ENCODE measurements at places on chromosomes 7 and 10. TPM values are rescaled to one million over a fixed set of nuclear protein-coding genes. Genes with fewer than 3 reads are reported as not detected.
A peak's percentile ranks its signal among the peaks of the same experiment; 100 is the strongest.

The LRRC18 gene
- 0.06 TPM for total RNA-seq

The CXCL12 gene
- 0.06 TPM for total RNA-seq

The NRG3 gene
- not detected for total RNA-seq

The ACHE gene
- 0.15 TPM for total RNA-seq

The ARHGAP19 gene
- 9.5 TPM for total RNA-seq

DNA sequence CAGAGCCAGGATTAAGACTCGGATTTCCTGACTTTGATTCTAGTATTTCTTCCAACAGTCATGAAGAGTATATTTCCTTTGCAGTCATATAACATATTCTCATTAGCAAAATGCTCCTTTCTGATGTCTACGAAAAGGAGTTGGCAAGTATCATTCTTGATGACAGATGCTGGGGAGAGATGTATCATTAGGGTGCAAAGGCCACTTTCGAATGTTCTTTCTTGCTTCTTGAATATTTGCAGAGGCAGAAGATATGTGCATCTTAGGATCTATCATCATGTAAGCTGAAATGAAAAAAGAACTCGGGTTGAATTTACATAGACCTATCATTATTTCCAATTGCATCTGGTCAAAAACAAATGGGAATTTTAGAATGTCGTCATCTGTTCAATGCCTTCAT, 294.4 kb downstream of the BAMBI start:
- no peak for DNase-seq

- no peak for DNase-seq
These were observed 313.1 kb downstream of the SKIDA1 start for GRCh38 chr10:21212348-21212747.

DNA sequence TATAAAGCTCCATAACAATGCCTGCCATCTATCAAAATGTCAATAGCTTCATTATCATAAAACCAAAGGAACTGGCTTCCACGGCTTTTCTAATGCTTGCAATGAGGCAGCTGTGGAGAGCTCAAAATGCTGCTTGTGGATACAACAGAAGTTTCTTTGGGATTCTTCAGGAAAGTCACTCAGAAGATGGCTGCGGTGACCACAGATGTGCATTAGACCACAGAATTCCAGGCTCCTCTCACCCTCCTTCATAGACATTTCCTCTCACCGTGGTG, 77.2 kb downstream of the CDCA7L start:
- DNase-seq, result no peak

DNA sequence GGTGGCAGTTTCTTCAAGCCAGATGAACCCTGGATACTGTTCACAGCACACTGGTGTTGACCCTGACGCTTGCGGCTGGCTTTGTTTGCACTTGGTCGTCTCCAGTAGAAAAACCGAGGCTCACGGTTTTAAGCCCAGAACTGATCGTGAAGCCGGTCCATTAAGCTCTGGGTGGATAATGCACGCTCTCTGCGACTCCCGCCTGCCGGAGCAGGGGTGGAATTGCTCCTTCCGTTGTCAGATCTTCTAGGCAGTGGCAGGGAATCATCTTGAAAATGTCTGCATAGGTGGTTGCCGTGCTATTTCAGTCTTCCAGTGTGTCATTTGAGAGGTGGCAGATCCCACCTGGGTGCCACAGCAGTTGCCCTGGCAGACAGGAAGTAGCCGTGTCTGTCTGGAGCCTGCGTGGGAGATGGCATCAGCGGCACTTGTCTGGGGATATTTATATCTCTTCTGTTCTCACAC, 35.9 kb upstream of the AP5Z1 start:
- DNase-seq, result peak; percentile 69

DNA sequence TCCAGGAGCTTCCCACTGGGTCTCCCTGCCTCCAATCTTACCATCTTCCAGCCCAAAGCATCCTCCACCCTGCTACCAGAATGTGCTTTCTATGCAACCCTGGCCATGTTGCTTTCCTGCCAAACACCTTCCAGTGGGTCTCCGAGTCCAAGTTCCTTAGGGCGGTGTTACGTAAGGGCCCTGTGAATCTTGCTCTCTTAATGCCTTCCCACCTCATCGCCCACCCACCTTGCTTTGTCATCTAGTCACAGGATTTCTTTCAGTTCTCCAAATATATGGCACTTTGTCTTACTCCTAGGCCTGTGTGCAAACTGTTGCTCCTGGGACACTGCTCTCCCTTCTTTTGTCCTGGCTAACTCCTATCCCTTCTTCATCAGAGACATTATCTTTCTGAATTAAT, 344.5 kb downstream of the RPS24 start:
- no peak for DNase-seq

DNA sequence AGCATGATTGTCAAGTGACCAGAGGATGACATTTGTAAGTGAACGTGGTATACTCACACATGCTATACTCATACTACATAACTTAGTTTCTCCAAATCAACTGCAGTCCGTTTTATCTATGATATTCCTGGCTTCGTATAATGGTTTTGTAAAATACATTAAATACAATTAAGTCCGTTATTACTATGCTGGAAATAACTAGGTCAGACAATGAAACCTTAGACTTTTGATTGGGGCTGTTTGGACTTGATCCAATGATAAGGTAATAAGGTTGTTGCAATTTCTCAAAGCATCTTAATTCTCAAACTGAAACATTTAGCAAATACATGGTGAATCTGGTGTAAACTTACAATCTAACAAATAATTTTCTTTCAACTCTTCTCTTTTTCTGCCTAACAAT, 117.0 kb downstream of the TWIST1 start:
- DNase-seq, result no peak

- DNase-seq, result no peak
These were observed 6.8 kb upstream of the PARD3 start for GRCh38 chr10:34821587-34822585.

GRCh38 chr10:33273295-33274002, 61.0 kb downstream of the NRP1 start:
- DNase-seq, result peak; percentile 96

DNA sequence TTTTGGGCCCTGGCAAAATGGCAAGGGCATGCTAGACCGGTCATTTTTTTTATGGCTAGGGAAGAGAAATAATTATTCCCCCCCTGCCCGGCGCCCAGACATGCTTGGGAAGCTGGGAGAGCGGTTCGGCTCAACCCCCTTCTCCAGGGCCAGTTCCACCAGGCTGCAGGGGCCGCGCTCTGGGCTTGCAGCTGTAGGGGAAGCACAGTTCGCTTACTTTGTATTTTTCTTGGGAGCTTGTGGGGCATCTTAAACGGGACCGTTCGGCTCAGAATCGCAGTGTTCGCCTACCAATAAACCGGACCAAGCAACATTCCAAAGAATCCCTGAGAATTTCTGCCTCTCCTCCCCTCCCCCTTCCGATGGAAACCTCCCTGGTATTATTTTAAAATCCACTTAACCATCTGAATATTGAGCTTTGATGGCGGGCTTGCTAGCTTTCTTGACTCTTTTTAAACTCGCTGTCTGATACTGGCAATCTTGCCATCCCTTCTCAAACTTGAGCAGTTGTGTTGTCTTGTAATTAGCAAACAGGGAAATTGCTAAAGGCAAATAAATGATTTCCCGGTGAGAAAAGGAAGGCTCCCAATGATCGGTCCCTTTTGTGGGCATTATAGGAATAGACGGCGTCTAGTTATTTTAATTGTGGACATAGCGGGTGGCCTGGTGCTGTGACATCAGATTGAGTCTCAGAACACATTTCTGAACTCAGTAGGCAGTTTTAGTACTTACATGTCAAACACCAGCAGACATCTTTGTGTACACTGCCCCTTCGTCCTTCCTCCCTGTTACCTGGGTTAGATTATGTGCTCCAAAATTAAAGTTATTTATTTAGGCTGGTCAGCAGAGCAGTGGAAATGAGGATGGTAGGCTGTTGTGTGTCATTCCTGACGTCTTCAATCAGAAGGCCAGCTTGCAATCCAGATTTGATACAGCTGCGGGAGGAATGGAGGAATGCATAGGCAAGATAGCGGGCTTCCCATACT, 3.4 kb downstream of the TCF7L2 start:
- DNase-seq, result no peak

- DNase-seq, result no peak
These were observed 21.0 kb upstream of the RALA start for GRCh38 chr7:39602351-39602750.

GRCh38 chr10:129849853-129850252, 114.2 kb downstream of the EBF3 start:
- DNase-seq, result no peak

DNA sequence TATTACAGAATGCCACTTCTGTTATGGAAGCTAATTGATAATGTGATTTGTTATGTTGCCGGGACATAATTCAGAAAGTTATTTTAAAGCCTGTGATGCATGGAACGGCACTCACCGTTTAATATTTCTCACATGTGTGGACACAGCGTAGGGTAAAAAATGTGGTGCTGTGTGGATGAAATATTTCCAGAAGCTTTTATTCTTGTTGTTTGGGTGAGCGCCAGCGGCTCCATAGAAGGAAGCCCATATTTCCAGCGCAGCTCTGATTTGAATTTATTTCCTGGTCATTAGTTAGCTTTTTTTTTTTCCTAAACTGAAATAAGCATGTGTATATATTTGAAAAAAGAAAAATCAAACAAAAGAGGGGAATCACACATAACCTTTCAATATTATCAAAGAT, 20.2 kb upstream of the NKX6-2 start:
- DNase-seq, result no peak

DNA sequence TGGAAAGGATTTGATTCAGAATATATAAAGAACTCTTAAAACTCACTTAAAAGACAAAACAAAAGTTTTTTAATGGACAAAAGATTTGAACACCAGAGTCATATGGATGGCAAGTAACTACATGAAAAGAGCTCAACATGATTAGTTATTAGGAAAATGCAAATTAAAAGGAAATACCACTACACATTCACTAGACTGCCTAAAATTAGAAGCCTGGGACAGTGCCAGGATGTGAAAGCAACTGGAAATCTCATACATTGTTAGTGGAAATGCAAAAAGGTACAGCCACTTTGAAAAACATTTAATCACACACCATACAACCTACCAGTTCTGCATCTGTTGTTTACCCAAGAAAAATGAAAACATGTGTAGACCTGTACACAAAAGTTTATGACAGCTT, 48.8 kb downstream of the RALA start:
- no peak for DNase-seq

DNA sequence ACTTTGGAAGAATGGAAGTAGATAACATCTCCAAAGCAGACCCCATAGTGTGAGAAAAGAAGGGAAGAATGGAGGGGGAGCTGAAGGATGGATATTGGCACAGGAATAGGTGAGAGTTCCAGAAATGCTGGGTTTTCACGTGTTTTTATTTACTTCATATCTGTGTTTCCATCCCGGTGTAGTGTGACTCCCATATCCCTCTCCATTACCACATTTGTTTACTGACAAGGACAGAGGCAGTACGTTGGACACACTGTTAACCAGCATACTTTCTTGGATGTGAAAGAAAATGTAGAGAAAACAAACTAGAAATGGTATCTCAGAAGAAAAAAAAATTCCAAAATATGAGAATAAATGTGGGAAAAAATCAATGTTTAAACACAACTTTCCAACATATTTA, 124.4 kb upstream of the PFKP start:
- DNase-seq, result no peak

GRCh38 chr10:101507828-101508227, 80.2 kb downstream of the POLL start:
- no peak for DNase-seq

- DNase-seq, result peak; percentile 95
These were observed 164.6 kb upstream of the CDCA7L start for GRCh38 chr7:22110227-22110839.

- DNase-seq, result no peak
These were observed 200.1 kb downstream of the DIP2C start for GRCh38 chr10:489330-489729.

DNA sequence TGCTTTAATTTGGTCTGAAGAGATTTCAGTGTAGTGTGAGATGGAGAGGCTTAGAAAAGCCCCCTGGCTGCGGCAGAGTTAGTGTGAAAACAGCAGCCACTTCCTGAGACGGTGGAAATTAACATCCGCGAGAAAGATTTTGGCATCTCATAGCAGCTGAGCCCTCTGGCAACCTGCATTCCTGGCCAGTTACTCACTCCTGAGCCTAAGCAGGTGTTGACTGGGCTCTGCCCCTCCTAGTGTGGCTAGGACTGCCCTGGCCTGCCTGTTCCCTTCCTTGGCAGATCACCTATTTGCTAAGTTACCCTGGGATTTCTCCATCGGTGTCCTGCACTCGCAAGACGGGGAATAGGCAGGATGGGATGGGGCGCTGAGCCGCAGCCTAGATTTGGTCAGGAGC, 57.6 kb upstream of the LMTK2 start:
- peak; percentile 31 for DNase-seq

- peak; percentile 99 for DNase-seq
These were observed 19.0 kb upstream of the COL1A2 start for GRCh38 chr7:94375691-94376090.

GRCh38 chr7:57403601-57404342, 46.2 kb upstream of the ZNF716 start:
- DNase-seq, result peak; percentile 87

DNA sequence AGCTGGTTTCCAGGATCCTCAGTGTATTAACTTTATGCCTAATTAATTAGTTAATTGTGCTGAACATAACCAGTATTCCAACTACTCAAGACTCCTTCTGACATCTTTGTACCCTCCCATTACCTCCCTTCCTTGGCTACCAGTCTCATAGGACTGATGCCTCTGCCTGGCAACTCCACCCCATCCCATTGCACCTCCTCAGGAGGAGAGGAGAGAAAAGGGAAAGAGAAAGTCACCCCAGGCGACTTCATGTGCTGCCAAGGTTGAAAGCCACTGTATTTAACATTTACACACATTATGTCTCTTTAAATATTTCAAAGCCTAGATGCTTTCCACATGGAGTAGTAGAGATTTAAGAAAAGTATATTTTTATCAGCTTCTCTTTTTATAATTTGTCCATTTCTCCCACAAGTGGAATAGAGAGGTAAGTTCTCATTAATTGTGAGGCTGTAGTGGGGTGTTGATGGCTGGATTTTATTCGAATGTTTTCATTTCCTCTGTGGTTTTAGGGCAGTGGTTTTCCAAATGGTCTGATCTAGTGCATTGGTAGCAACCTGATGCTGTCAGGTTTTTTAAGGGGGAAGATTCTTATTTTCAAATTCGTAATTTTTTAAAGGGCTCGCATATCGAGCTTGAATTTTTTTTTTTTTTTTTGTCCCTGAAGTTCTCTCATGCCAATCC, 148.0 kb downstream of the BICC1 start:
- peak; percentile 41 for DNase-seq

GRCh38 chr10:93874309-93875031, 19.3 kb upstream of the SLC35G1 start:
- no peak for DNase-seq

DNA sequence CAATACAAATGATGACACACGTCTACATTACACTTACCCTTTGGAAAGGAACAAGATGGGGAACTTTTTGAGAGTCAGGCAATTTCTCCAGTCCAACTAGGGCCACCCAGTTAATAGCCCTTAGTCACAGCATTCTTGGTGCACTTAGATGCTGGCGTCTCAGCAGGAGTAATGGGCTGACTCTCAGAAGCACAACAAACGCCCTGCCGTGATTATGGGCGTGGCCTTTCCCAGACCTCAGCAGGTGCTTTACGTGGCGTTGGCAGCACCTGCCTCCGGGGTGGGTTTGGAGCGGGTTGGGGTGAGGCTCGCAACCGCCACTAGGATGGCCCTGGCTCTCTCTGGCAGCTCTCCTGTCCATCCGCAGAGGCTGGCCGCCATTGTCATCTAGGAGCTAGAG, 147.6 kb upstream of the SHH start:
- no peak for DNase-seq

All from H4 (cell line).